Myometrial cell (primary cell): ENCODE measurements at places on chromosomes 6 and 20. TPM values are rescaled to one million over a fixed set of nuclear protein-coding genes. Genes with fewer than 3 reads are reported as not detected.

COL20A1 gene
- total RNA-seq = not detected in 2 replicates

MRAP2 gene
- total RNA-seq = not detected in 2 replicates

HSF2 gene
- total RNA-seq = 11.7 and 12.7 TPM in 2 replicates

PSMB9 gene
- 29.4 and 34.6 TPM in 2 replicates for total RNA-seq

MYLK4 gene
- total RNA-seq = under 0.01 and 0.18 TPM in 2 replicates

SLC22A16 gene
- 1.1 TPM in 1 of 2 replicates, not detected in the other for total RNA-seq

TNNC2 gene
- not detected in 2 replicates for total RNA-seq

MACROD2 gene
- total RNA-seq = not detected in 2 replicates
